ENCODE measurements at places on chromosomes 6 and 20.

DNA sequence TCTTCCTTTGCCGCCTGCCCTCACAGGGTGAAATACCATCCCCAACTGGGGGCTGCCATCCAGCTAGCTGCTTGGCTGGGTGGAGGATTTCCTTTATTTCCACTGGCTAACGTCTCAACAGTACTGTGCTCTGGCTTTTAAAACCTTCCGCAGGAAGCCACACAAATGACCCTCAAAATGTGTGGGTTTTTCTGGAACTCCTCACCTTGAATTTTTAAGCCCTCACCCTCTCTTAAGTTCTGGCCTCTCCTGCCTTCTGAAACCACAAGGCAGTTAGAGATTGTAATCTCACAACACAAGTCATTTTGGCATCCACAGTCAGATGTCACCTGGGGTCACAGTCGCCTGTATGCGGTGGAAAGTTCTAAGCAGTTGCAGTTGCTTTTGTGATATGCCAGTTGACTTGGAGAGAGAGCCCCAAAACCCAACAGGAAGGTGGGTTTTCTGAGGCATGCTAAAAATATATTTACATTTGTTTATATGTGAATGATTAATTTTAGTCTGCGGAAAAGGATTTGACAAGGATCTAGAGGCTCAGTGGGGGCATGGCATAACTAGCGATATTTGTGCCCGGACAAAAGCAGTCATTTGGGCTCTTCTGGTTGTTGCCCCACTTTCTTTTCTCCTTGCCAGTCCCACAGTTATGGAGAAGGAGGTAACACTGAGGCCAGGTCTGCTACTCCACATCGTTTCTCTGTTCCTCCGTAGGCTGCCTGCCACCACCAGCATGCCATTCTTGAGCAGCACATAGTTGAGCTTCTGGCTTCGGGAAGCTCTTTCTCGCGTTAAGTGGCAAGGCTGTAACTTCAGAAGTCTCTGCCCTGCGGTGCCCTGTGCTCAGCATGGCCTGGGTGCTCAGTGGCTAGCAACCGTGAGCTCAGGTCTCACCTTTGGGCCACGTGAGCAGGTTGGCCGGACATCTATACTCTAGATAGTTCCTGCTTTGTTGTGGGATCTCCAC, 335.3 kb downstream of the CD83 start:
- DNase-seq = no peak

DNA sequence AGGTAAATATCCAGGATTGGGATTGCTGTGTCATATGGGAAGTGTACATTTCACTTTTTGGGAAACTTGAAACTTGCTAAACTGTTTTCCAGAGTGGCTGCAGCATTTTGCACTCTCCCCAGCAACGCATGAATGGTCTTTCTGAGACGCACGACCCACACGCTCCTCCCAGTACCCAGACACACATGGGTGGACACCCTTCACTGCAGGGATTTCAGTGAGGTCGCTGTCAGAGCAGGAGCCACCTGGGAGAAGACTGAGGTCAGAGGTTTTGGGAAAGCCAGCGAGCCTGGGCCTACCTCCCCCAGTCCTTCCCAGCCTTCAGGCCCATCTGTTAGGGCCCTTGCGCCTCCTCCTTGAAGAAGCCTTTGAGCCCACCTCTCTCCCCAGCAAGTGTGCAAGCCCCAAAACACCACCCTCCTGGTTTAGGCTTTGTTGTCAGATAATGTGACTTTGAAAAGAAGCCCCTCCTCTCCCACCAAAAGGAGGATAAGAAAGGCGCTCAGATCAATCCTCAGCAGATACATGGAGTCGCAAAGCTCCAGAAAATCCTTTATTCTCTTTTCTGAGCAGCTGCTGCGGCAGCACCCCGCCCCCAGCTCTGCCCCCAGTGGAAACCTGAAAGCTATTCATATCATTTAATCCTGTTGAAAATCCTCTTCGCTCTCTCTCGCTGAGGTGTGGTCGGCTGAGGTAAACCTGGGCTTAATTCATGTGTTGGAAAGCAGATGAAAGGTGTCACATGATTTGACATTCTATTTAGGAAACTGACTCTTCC, 12.7 kb upstream of the JAG1 start:
- peak; percentile 63 for DNase-seq

DNA sequence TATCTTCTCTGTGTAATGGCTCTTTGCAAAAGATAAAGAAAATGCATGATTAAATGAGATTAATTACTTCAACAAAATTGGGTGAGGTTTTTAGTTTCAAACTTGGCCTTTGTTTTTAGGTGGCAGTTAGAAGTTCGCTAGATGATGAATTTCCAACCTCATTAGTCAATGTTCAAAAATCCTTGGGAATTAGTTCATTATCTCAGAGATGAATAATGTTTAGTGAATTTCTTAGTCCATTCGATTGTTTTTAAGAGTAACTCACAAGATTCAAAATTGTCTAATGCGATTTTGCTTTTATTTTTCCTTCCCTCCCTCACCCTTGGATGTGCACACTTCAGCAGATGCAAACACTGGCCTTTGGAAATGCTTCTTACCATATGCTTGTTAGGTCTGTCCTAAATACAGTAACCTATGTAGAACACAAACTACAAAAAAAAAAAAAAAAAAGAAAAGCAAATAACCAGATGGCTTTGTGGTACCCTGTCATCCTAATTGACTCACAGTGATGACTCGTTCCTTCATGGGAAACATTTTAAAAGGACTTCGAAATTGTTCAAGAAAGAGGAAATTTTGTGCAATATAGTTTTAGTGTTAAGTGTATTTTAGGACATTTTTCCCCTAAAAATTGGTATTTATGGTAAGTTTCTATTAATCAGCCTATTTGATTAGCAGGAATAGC, 66.7 kb downstream of the FAM229B start:
- no peak for DNase-seq

GRCh38 chr20:25453035-25453810, 45.8 kb downstream of the GINS1 start:
- no peak for DNase-seq

DNA sequence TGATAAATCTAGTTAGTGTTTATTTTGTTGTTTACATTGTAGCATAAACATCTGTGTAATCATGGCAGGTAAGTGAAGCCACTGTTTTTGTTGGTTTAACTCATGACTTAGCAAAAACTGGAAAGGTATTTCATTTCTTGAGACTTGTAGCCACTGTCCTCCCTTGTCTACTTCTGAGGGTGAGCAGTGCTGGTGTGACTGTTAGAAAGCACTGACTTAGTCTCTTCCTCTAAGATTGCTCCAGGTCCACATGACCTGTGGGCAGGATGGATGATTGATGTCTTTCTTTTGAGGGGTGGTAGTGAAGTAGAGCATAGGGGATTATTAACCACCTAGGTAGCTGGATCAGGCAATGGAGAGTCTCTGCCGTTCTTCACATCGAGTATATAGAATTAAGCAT, 203.8 kb downstream of the ARID1B start:
- no peak for DNase-seq

- DNase-seq = no peak
Observed at GRCh38 chr6:130466748-130467061, 100.9 kb downstream of the TMEM200A start.
